T-helper 2 cell treated with Interferon-gamma antibody and Interleukin-4, amounts not matched to agents 100 ng/mL and 5 ng/mL, for 36 hours (primary cell): ENCODE measurements at places on chromosomes 4 and X. TPM values are rescaled to one million over a fixed set of nuclear protein-coding genes. Genes with fewer than 3 reads are reported as not detected.

IGFBP7 gene
- total RNA-seq, result 0.18 and 0.23 TPM in 2 replicates

GRXCR1 gene
- not detected in 2 replicates for total RNA-seq

CFP gene
- 14.8 and 19.3 TPM in 2 replicates for total RNA-seq

HPSE gene
- total RNA-seq, result 10.4 and 10.6 TPM in 2 replicates

GAGE2A gene
- not detected in 2 replicates for total RNA-seq

TSC22D3 gene
- 23.8 and 24.6 TPM in 2 replicates for total RNA-seq

MAP7D2 gene
- 0.23 and 0.30 TPM in 2 replicates for total RNA-seq

AMER1 gene
- 3.7 TPM in 2 replicates for total RNA-seq

SFRP2 gene
- not detected in 2 replicates for total RNA-seq

MAGEA6 gene
- not detected in 2 replicates for total RNA-seq

HTR2C gene
- total RNA-seq, result not detected in 2 replicates

YIPF7 gene
- not detected in 2 replicates for total RNA-seq

DBET gene
- not detected in 2 replicates for total RNA-seq

HTN3 gene
- total RNA-seq, result not detected in 2 replicates

ADH1A gene
- total RNA-seq, result not detected in 2 replicates

GCNA gene
- total RNA-seq, result 3.6 and 4.3 TPM in 2 replicates

FAM241A gene
- 1.6 and 1.7 TPM in 2 replicates for total RNA-seq

DCAF8L2 gene
- total RNA-seq, result not detected in 2 replicates

TLR2 gene
- total RNA-seq, result 3.9 and 4.5 TPM in 2 replicates

EREG gene
- total RNA-seq, result not detected in 2 replicates

PCDH7 gene
- not detected in 2 replicates for total RNA-seq

IL13RA1 gene
- total RNA-seq, result 0.09 TPM in 1 of 2 replicates, not detected in the other

MAPK10 gene
- total RNA-seq, result 0.27 and 0.48 TPM in 2 replicates

SLC4A4 gene
- 1.8 and 1.9 TPM in 2 replicates for total RNA-seq

SUPT20HL1 gene
- not detected in 2 replicates for total RNA-seq

RS1 gene
- total RNA-seq, result not detected in 2 replicates

SSX1 gene
- not detected in 2 replicates for total RNA-seq
